Jurkat, Clone E6-1 (cell line): ENCODE measurements at places on chromosomes 2 and 18.
A peak's percentile ranks its signal among the peaks of the same experiment; 100 is the strongest.

DNA sequence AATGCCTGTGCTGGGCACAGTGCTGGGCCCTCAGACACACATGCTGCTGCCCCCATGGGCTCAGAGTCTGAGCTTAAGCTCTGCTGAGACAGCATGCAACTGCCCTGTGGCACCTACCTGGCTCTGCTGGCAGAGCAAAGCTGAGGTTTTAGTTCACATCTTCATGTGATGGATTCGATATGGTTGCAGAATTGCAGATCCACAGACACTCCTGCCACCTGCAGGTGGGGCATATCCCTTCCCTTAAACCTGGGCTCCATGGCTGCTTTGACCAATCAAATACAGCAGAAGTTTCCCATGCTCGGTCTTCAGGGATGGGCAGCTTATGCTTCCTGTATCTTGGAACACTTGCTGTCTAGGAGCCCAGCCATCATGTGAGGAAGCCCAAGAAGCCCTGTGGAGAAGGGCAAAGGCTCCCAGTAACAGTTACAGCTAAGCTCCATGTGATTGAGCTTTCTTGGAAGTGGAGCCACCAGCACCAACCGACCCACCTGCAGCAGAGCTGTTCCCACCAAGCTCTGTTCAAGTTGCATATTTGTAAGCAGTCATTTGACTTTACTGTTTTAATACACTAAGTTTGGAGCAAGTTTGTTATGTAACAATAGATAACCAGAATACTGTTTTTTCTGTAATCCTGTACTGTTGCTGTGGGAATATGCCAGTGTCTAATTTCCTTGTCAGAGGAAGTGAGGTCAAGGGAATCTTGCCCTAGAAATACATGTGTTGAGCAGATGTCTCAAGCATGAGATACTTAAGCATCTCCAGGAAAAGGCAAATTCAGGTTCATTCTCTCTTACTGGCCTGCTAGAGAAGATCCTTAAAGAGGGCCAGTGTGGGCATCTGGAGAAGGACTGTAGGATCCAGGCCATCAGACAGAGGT is 79.3 kb downstream of the SH3RF3 start:
- DNase-seq, result peak; percentile 20

DNA sequence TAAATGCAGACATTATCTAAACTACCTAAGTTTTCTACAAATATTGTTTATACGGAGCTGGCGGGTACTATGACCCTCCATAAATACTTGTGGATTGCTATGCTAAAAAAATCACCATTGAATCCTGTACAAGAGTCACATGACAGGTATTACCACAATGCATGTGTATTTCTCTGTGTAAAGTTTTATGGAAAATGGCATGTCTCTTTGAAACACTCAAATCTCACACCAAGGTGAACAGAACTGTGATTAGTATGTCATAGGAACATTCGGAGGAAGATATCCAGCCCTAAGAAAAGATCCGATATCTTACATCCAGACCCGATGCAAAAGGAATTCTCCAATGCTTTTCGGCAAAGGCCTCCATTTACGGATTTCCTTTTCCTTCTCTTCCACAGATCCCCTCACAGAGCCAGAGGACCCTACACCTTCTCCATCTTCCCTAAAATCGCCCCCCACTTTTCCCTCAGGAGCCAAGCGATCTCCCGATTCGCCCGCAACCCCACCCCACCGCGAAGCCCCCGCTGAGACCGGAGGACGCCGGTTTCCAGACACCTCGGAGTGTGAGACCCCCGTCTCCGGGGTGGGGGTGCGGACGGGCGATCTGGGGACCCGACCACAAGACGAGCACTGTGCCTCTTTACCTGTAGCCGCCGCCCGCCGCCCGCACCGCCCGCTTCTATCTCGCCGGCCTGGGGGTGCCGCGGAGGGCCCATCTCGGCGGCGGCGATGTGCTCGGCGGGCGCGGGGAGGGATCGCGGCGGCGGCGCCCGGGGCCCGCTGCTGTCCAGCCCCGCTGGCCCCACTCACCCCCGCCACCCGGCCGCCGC is 1.2 kb downstream of the SAP130 start:
- peak; percentile 4 for DNase-seq

DNA sequence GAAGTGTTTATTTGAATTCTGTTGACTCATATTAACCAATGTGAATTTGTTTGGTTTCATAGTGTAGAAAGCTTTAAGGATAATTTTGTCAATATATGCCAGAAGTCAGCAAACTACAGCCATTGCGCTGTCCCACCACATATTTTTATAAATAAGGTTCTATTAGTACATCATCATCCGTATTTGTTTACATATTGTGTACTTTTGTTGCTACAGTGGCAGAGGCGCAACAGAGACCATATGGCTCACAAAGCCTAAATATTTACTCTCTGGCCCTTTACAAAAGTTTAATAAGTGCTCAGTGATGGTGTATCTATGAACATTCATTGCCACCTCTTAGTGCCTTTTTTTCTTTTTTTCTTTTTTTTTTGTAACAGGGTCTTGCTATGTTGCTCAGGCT is 6.4 kb downstream of the ERLEC1 start:
- DNase-seq, result no peak

- no peak for DNase-seq
These were observed 129.6 kb upstream of the SLC1A4 start for GRCh38 chr2:64859312-64860212.

GRCh38 chr2:128454980-128455720 is 136.5 kb upstream of the HS6ST1 start:
- DNase-seq, result no peak
